A549 (cell line): ENCODE measurements at places on chromosomes 2 and 18.

DNA sequence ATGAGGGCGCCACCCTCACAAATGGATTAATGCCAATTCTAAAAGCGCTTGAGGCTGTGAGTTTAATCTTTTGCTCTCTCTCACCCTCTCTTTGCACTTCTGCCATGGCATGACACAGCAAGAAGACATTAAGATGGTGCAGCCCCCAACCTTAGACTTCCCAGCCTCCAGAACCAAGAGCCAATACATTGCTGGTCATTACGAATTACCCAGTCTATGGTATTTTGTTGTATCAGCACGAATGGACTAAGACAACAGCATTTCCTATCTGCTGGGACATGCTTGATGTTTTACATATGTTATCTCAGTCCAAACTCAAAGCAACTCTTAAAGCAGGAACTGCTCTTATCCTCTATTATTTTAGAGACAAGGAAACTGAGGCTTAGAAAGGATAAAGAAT is 222.9 kb downstream of the STK39 start:
- no peak for DNase-seq

- no peak for DNase-seq
These were observed 631.8 kb upstream of the ID2 start for GRCh38 chr2:8049851-8050571.

DNA sequence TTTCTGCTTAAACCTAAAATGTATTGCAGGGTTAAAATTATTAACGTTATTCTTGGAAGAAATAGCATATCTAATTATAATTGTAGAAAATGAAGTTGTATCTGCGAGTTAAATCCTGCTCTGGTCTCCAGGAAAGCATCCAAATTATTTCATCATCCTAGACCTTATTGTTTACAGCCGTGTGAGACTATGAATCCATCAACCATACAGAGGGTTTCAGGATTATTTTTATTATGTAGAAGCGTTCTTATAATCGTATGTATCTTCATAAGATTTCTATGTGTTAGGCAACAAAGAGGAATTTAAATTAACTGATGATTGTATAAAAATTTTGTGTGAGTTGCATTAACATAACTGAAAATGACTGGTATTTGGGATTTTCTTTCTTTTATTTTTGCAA is 14.5 kb upstream of the DSC3 start:
- DNase-seq = no peak

DNA sequence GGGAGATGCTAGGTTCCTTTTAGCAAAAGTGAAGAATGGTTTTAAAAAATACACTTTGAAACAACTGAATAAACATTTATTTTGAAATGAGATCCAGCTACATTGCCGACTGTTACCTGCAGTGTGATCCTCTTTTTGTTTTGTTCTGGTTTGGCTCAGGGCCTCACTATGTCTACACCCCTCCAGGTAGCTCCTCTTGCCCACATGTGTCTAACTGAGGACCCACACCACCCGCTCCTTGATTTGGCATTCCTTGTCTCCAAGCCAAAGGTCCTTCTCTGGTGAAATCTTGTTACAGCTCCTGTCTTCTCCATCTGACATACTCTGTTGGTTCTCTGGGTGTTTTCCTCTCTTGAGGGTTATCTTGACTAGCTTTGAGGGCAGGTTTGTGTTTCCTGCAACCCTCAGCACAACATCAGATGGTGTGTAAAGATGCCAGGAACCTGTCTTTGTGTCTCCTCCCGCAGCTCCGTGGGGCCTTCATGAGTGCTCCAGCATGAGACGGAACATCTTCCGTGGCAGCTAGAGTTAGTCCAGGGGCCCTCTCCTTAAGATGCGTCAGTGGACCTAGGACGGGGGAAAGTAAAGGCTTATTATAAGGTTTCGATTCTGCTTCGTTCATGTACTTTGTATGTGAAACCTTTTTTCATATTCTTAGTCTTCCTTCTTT is 32.1 kb downstream of the MAP4K4 start:
- DNase-seq = no peak

DNA sequence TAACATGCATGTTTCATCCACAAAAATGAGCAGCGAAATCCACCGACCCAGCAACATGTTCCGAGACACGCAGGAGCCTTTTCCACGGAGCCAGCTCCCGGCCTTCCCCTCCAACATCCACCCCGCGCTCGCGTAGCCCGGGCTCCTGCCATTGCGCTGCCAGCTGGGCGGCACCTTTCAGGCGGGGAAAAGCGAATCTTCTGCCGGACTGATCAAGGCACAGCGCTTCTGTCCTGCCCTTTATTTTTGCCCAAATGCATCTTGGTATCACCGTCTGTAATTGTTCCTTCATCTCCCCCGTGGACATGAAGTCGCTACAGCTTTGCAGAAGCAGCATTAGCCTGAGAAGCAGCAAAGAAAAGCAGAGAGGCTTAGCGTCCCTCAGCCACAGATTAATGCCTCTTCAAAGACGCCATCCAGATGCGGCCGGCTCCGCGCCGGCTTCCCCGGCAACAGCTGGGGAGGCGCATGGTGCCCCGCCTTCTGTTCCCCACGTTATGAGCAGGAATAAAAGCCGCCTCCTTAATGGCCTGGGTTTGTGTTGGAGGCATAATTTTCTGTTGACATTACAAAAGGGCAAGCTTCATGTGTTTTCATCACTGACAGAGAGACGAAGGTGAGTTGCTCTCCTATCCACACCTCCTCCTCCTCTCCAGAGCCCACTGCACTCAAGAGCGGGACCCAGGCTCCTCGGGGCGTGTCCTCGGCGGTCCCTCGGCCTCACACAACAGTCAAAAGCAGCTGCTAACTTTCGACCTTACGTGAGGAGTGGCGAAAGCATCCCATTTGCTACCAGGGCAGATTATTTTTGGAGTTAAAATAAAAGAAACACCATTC is 122.1 kb upstream of the SALL3 start:
- DNase-seq = no peak

- no peak for DNase-seq
These were observed 110.6 kb downstream of the UPP2 start for GRCh38 chr2:158212301-158212700.

DNA sequence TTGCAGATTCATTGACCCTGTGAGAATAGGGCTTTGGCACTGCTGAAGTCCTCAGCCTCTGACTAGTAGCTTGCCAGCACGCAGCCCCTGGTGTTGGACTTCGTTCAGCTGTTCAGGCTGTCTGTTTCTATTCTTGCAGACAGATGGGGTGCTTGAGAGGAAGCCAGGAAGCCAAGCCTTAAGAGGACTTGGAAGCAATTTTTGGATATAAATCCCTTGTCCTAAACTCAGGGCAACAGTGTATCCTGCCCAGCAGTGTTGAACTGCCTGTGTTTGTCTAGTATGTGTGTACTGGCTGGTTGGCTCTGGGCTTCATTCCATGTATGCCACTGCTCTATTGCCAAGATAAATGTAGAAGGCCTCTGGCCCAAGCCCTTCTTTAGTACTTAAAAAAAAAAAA is 108.6 kb downstream of the COMMD1 start:
- DNase-seq = no peak

DNA sequence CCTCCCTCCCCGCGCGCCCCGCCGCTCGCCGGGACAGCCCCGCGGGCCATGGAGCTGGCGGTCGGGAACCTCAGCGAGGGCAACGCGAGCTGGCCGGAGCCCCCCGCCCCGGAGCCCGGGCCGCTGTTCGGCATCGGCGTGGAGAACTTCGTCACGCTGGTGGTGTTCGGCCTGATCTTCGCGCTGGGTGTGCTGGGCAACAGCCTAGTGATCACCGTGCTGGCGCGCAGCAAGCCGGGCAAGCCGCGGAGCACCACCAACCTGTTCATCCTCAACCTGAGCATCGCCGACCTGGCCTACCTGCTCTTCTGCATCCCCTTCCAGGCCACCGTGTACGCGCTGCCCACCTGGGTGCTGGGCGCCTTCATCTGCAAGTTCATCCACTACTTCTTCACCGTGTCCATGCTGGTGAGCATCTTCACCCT is 865 bp downstream of the GALR1 start:
- no peak for DNase-seq

DNA sequence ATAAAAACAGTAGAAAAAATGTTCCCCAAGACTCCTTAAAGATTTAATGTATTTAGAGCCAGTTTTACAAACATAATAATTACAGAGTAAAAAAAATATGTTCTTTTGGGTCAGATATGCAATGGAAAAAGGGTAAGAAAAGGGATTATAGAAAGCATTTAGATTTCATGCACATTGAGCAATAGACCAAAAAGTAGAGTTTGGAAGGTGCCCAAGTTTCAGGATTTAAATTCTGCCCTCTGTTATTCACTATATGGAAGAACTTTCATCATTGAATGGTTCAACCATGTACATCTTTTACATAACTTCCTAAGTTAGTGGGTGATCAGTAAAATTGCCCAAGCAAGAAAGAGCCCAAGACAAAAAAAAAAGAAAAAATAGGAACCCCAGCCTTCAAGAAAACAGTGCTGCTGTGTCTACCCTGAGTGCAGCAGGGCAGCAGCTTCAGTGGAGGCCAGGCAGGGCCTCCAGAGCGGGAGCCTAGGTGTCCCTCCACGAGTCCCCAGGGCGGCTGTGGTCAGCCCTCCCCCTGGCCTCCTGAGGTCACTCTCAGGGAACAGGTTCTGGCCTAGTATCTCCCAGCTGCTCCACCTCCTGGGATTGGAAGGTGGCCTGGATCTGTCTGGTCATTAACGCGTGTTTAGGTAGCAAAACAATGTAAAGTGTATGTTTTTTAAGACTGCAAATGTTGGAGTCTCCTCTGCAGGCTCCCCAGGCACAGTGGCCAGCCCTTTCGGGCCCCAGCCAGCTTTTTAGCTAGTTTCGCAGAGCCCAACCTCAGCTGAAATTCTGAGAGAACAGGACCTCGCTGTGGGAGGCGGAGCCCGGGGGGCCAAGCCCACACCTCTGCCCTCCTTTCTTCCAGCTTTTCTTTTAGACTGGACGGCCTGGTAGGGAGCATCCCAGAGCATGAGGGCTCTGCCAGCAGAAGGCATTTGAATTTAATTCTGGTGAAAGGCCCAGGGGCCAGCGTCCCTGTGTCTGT is 77.3 kb downstream of the TEX51 start:
- no peak for DNase-seq

DNA sequence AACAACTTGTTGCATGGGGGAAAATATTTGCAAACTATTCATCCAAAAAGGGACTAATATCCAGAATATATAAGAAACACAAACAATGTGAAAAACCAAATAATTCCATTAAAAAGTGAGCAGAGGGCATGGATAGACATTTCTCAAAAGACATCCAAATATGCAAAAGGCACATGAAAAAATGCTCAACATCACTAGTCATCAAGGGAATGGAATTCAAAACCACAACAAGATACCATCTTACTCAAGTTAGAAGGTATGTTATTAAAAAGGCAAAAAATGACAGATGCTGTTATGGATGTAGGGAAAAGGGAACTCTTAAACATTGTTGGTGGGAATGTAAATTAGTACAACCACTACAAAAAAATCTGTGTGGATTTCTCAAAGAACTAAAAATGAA is 396.5 kb downstream of the CCDC85A start:
- no peak for DNase-seq

GRCh38 chr18:23127090-23127489 is 8.2 kb upstream of the CABLES1 start:
- DNase-seq = no peak

DNA sequence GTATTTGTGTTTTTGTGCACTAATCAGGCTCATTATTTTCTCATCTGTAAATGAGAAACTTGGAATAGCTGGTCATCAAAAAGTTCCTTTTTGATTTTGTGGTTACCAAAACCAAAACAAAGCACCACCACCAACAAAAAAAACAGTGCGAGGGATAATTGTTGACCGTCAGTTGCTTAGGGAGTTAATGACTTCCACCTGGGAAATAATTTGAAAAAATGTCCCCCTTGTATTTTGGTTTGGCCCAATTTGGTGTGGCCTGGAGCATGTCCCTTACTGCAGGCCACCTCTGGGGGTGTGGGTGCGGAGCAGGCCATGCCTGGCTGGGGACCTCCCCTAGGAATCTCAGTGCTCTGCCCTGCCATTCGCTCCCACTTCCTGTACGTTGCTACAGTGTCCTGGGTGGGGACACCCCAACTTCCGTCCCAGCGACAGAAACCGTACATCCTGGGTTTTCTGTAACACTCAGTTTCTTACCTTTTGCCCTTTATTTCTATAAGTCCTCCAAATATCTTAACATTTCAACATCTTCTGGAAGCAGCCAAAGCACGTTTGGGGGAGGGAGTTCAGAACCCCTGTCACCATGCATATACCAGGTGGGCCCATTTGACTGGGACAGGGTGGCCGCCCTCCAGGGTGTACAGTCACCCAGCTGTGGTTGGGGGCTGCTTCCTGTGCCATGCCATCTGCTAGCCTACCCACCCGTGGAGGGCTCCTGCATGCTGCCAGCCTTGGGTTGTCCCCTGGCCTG is 31.3 kb downstream of the NCK2 start:
- DNase-seq = no peak

DNA sequence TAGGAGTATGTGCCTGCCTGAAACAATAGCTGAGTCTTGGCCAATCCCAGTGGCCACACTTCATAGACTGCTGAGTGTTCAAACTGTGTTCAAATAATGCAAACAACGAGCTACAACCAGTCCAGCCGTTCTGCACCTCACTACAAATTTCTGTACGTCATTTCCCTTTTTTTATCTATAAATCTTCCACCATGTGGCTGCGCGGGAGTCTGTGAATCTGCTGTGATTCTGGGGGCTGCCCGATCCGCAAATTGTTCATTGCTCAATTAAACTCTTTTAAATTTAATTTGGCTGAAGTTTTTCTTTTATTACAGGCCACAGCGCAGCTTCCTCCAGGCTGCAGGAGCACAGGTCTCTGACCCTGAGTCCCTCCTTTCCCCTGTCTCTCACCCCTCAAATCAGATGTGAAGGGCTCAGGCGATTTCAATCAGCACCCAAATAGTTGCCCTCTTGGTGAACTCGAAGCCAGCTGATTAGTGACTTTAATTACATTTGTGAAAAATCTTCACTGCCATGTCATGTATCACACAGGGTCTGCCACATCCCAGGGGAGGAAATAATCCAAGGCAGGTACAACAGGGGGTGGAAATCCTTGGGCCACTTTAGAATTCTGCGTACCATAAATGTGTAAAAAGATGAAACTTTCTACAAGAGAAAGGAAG is 145.6 kb downstream of the NDUFA10 start:
- DNase-seq = no peak

- no peak for DNase-seq
These were observed 21.2 kb downstream of the ALLC start for GRCh38 chr2:3679180-3679579.

GRCh38 chr18:28153485-28154065 is 23.4 kb downstream of the CDH2 start:
- DNase-seq = no peak

DNA sequence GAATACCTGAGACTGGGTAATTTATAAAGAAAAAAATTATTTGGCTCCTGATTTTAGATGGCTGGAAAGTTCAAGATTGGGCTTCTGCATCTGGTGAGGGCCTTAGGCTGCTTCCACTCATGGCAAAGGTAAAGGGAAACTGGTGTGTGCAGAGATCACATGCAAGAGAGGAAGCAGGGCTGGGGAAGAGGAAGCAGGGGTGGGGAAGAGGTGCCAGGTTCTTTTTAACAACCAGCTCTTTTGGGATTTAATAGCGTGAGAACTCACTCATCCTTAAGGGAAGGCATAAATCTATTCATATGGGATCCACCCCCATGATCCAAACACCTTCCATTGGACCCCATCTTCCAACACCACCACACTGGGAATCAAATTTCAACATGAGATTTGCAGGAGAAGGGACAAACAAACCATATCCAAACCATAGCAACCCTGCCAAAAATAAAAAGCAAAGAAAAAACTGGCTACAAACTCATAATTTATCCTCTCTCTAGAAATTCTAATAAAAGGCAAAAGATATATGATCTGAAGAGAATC is 30.4 kb downstream of the PRKRA start:
- DNase-seq = no peak

GRCh38 chr2:102238039-102238756 is 51.4 kb downstream of the IL1RL2 start:
- peak; percentile 52 for DNase-seq
